GM12891 (cell line): ENCODE measurements at places on chromosomes 1 and 21.

GRCh38 chr1:77977989-77978292, 931 bp downstream of the FUBP1 start:
- no peak for DNase-seq

DNA sequence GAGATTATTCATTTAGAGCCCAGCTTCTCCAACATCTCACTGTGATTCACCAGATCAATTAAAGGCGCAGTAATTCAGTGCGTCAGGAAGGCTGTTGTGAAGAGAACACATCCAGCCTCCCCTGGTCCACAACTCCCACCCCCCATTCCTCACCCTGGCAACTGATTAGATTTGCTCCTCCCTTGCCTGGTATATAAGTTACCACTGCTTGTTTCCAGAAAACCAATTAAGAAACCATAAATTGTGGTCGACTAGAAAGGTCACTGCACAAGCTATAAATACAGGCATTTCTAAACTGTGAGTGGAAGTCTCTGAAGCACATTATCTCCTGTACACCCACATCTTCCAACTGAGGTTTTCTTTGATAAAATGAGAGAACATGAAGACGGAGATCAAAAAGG, 41.9 kb downstream of the FAM163A start:
- no peak for DNase-seq

DNA sequence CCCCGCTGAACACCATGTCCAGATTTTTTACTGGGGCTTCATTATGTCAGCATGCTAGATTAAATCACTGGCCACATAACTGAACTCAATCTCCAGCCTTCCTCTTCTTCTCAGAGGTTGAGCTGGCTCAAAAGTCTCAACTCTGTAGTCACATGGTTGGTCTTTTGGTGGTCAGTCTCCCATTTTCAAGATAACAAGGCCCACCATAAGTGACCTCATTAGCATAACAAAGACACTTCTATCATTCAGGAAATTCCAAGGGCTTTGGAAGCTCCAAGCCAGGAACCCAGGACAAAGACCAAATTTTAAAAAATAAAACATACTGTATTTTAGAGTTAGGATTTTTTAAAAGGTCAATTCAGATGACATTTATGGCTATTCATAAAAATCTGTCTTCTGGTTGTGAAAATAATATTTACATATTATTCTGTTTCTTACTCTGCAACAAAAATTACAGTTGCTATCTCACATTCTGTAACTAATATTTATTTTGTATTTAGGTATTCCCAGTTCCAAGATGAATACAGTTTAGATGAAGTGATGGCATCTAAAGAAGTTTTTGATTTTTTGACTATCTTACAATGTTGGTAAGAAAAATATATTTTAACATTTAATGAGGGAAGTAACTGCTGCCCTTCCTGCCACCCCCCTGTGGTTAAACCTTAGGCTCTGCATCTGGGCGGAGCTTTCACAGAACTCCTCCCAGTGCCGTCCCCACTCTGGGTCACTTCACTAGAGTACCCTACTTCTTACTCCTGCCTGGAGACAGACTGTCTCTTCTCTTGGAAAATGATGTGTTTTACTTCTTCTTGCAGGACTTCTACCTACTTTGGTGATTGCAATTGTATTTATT, 49.3 kb downstream of the SCP2 start:
- DNase-seq, result no peak

DNA sequence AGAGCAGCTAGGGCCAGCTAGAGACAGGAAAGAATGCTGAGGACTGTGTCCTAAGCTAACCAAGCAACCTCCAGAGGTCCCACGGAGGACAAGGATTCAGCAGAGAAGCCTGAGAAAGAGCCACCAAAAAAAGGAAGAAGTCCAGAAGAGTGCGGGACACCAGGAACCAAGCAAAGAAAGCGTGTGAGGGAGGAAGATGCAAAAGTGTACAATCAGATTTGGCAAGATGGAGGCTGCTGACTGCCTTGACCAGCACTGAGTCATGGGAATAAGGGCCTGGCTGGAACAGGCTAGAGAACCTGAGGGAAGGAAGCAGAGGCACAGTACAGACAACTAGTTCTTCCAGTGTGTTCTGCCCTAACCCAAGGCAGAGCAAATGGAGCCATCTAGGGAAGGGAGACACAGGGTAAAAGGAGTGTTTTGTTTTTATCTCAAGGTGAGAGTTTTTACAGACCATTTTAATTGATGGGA, 18.5 kb downstream of the TP53BP2 start:
- DNase-seq, result no peak

GRCh38 chr1:2448098-2448445, 28.0 kb upstream of the PLCH2 start:
- DNase-seq, result no peak

GRCh38 chr1:104621221-104621620, 871.5 kb downstream of the AMY1C start:
- DNase-seq, result no peak

GRCh38 chr1:239636347-239636746, 250.0 kb downstream of the CHRM3 start:
- no peak for DNase-seq

GRCh38 chr1:176222196-176222595, 15.1 kb upstream of the COP1 start:
- no peak for DNase-seq

- DNase-seq, result no peak
Observed at GRCh38 chr1:169102567-169102966, 3.9 kb upstream of the ATP1B1 start.

GRCh38 chr21:37446552-37446951, 80.0 kb downstream of the DYRK1A start:
- DNase-seq, result no peak

- DNase-seq, result no peak
Observed at GRCh38 chr1:200473698-200474371, 64.0 kb upstream of the ZNF281 start.

GRCh38 chr1:12581179-12581578, 36.8 kb downstream of the DHRS3 start:
- no peak for DNase-seq

- no peak for DNase-seq
Observed at GRCh38 chr1:182056601-182057366, 4.7 kb downstream of the ZNF648 start.

DNA sequence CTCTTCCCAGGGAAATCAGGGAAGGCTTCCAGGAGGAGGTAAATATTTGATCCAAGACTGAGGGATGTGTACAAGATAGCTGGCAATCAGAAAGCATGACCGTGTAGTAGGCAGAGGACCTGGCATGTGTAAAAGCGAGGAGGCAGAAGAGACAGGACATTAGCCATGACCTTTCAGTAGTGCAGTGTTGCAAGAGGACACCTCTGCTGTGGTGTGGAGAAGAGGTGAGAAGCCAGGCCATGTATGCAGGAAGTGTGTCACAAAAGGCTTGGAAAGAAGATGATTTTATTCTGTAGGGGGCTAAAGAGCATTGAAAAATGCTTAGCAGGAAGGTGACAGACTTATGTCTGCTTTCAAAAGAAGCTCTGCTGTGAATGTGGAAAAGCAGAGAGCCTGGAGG, 381.0 kb downstream of the ZP4 start:
- DNase-seq, result no peak

DNA sequence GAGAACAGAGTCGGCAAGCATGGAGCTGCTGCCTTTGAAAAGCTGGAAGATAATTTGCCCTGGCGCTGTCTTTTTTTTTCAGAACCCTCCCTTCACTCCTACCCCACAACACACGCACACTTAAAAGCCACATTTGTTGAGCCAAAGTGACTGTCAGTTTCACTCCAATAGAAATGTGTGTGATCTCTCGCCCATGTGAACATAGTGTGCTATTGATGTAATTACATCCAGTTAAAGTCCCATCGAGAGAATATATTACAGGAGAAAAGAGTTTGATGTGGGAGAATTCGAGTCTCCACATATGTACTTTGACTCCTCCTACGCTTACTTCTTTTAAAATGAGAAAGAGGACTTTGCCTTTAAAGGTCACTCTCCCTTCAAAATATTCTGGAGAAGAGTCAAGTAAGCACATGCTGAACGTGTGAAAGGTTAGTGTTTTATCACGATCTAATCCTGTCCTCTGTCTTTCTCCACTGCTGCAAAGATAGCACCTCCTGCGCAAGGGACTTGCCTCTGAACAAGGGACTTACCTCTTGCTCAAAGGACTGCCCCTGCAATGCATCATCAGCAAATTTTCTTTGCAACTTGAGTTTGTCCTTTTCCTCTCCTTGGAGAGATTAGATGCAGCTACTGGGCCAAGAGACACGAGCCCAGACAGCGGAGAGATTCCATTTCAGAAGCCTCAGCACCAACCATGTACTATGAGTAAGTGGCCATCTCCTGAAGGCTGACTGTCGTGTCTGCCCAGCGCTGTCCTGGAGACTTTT, 613.9 kb downstream of the PTPRU start:
- no peak for DNase-seq

DNA sequence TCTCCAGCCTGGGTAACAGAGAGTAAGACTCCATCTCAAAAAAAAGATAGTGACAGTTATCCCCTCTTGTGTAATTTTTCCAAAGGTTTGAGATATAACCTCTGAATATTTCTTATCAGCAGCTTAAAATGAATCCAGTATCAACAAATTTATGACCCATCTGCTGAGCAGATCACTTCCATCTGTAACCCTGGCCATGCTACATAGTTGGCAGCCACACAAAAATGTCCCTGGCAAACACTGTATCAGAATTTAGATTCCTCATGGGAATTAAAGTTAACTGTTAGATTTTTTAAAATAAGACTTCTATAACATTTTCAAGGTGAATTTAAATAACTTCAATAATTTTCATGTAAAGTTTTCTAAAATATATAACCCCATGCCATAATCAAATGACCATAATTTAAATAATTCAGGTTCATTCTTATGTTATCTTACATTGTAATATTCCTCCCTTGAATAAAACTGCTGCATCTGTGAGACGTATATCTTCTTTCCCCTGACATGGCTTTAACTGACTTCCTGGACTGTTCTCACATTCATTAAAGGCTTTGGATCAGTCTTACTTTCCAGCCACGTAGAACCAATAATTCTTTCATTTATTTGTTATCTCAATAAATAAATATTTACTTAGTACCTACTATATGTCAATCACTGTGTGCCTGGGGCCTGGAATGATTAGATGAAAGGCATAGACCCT, 5.3 kb upstream of the PRPF38B start:
- no peak for DNase-seq

DNA sequence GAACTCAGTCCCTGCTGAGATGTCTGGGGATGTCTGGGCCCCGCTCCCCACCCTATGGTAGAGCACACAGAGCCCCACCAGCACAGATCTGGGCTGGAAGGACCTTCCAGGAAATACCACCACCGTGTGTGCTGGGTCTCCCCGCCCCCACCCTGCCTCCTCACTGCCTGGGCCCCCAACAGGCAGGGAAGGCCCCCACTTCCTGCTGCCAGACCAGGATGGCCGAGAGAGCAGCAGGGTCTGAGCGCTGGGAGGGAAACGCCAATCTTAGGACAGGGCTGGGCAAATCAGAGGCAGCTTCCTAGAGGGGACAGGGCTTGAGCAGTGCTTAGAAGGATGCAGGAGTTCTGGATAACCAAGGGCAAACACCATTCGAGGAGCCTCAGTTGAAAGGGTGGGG, 11.9 kb downstream of the ADGRB2 start:
- DNase-seq, result no peak

DNA sequence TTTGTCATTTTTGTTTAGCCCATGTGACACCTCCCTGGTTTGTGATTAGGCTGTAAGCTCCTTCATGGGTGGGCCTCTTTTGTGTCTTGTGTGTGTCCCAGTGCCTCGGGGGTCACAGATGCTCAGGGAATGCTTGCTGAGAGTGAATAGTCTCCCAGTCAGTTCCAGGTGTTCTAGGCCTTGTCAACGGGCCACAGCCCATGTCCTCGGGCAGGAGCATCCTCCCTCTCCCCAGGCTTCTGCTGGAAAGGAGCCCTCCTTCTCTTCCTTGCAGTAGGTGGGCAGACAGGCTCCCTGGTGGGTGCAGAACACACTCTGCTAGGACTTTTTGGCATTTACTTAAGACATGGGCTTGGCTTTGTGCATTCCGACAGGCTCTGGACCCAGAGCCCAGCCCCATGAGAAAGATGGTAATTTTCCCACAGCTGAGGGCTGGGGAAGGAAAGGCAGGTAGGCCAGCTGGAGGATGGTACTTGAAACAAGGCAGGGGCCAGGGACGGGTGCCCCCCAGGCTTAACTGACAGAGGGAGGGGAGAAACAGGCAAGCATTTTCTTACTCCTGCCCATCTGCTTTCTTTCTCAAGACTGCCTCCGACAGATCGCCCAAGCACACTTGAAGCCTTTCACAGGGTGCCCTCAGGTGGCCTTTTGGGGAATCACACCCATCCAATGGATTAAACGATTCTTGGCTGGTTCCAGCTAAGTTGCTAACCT, 7.1 kb upstream of the CPLANE2 start:
- DNase-seq, result peak; percentile 54

DNA sequence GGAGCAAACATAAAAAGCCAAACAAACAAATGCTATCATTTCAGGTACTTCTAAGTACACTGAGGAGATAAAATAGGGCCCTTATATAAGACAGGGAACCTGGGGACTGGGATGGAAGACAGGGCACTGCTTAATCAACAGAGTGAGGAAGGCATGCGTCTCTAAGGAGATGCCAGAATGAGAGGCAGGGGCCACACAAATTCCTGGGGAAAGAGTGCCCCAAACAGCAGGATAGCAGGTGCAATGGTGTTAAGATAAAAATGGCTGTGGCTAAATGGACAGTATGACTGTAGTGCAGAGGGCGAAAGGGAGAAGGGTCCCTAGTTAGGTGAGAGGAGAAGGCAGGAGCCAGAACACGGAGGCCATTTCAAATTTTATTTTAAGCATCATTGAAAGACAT, 113.9 kb downstream of the ZBTB18 start:
- no peak for DNase-seq
